Glomerular endothelial cell (primary cell): ENCODE measurements at places on chromosomes 11 and 22.

DNA sequence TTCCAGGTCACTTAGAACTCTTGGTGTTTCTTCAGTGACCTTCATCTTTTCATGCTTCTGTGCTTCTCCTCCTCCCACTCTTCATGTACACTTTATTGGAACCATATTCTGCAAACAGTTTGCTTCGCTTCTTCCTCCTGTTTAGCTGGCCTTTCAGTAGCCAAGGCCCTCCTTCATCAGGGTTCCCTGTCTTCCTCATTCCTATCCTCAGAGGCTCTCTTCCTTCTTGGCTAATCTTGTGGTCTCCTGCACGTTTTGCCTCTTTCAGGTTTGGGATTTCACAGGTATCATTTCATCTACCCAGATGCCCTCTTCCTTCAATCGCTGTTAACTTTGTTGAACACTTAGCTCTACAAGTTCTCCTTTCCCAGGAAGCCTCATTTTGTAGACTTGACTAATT lies 66.8 kb downstream of the DEPDC5 start:
- DNase-seq = no peak

DNA sequence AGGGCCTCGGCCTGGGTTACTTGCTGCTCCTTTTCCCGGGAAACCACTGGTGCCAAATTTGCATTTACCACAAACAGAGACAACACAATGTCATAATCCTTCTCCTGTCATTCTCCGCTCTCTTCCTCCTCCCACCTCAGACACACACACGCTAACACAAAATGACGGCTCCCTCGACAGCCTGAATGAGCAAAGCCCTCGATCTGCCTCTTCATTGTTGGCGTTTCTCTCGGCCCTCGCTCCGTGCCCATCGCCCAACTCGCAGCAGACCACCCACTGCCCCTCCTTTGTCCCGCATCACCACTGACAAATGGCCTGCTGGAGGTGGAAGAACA lies 12.5 kb upstream of the TCF20 start:
- no peak for DNase-seq

DNA sequence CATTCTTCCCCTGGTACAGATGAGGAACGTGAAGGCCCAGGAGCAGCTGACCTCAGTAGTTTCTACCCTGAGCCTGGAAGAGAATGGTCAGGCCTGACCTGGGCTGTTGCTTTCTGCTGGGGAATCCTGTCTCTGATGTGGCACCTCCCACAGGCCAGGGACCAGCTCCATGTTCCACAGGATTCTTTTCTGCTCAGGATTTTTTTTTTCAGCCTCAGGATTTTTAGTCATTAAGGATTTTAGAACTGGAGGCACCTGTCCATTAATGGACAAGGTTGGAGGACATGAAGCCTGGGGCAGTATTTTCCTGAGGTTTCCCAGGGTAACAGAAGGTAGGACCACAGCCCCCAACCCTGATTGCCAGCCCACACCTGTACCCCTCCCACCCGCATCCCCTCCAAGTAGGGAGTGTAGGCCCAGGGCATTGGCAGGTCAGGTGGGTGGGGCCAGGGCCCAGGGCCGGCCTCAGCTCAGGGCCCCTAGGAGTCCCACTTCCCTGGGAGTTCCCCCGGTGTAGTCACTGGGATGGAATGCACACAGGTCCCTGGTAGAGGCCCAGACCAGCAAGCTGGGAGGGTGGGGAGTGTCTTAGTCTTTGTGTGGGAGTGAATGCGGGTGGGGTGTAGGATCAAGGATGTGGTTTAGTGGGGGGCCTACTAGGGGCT lies 16.1 kb downstream of the BIK start:
- DNase-seq = no peak

DNA sequence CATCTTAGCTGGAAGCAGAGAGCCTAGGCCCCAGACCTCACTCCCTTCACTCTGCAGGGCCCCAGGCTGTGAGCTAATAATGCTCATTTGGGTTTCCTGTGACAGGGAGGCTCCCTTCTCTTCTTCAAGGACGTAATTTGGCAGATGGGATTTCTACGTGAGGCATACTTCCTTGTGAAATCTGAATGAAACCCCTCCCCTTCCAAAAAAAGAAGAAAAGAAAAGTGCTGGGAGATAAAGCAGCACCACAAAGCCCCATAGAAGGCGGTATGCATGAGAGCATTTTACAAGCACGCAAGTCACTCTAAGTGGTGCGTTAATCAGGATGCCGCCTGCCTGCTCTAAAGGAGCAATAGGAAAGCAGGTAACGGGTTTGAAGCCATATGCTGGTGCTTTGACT lies 5.7 kb downstream of the P2RX3 start:
- no peak for DNase-seq

- no peak for DNase-seq
Measured at GRCh38 chr11:116931206-116931953, 94.0 kb upstream of the APOA1 start.

DNA sequence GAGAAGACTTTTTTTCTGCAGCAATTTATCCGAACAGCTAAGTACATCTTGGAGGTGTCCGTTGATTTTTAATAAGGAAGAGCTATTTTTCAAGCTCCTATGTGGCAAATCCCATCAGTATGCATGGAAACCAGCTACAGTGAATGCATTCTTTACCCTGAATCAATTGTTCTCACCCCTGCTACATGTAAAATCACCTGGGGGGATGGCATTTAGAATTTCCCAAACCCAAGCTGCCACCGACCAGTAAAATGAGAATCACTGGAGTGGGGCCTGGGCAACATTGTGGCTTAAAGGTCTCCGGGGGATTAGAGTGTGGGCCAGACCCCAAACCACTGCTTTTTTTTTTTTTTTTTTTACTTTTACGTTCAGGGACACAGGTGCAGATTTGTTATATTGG lies 2.8 kb upstream of the ZNF195 start:
- DNase-seq = no peak

- DNase-seq = no peak
Measured at GRCh38 chr22:49237279-49237678, 590.4 kb downstream of the BRD1 start.

- DNase-seq = no peak
Measured at GRCh38 chr22:41863472-41863871, 30.6 kb downstream of the SREBF2 start.

DNA sequence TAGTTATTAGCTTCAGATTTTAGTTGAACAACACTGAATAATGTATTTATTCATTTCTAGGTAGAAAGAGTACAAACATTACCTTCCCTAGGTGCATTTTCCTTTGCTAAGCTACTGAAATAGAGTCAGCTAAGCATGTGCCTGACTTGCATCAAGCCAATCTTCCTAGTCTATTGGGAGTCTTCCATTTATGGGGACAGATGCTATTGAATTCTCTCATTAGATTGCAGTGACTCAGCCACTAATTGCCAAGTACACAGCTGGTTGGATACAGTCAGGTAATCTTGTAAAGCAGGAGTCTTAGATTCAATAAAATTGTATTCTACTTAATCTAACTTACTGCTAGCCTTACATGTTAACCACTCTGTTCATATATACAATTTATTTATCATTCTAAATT lies 55.2 kb upstream of the RPS13 start:
- DNase-seq = no peak

- no peak for DNase-seq
Measured at GRCh38 chr22:29078036-29078868, 5.4 kb downstream of the KREMEN1 start.

- no peak for DNase-seq
Measured at GRCh38 chr11:119937412-119937811, 200.5 kb downstream of the TRIM29 start.
